ENCODE measurements at places on chromosomes 12 and 14. TPM values are rescaled to one million over a fixed set of nuclear protein-coding genes. Genes with fewer than 3 reads are reported as not detected.
A peak's percentile ranks its signal among the peaks of the same experiment; 100 is the strongest.

DNA sequence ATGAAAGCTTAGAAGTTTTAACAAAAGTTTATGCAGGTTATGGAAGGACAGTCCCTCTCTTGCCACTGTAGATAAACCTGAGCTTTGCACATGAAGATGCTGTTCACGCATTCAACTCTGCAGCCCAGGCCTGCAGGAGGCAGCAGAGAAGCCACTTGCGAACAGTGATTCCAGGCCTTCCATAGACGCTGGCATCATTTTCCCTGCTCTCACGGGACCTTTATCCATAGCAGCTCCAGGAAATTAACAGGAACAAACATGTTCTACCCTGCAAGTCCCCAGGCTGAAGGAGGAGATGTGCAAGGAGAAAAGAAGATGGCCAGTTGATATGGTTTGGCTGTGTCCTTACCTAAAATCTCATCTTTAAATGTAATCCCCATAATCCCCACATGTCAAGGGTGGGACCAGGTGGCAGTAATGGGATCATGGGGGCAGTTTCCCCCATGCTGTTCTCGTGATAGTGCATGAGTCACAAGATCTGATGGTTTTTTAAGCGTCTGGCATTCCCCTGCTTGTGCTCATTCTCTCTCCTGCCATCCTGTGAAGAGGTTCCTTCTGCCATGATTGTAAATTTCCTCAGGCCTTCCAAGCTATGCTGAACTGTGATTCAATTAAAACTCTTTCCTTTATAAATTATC, 2.0 kb downstream of the ERP27 start:
- H3K4me1 ChIP-seq = no peaks in the 10 kb centered on the region
- no peaks in the 10 kb centered on the region for H3K36me3 ChIP-seq
- no peaks in the 10 kb centered on the region for H3K27me3 ChIP-seq
- no peak overlapping the region for H3K27ac ChIP-seq

DNA sequence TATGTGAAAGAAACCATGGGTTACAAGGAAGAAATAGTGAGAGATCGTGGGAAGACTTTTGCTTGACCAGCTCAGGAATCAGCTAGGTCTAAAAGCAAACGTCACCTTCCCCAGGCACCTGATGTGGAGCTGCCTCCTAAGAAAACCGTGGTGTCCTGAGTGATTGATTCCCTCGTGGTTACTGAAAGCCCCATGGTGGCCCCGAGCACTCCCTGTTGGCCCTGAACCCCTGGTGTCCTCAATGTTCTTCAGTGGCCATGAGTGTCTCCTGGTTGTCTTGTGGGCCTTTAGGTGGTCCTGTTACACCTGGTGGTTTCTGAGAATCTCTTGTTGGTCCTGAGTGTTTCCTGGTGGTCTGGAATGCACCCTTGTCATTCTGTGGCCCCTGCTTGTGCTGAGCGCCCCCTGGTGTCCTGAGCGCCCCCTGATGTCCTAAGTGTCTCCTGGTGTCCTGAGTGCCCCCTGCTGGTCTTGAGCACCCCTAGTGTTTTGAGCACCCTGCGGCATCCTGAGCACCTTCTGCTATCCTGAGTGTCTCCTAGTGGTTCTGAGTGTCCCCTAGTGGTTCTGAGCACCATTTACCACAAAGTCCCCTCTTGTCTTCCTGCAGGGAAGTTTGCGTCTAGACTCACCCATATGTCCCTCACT, 518.7 kb downstream of the TMEM121 start:
- peak; percentile 8 for DNase-seq
- no peaks in the 10 kb centered on the region for H3K4me1 ChIP-seq
- H3K4me3 ChIP-seq = no peak overlapping the region
- no peak overlapping the region for H3K27ac ChIP-seq

The RASAL1 gene
- total RNA-seq = 5.4 TPM

DNA sequence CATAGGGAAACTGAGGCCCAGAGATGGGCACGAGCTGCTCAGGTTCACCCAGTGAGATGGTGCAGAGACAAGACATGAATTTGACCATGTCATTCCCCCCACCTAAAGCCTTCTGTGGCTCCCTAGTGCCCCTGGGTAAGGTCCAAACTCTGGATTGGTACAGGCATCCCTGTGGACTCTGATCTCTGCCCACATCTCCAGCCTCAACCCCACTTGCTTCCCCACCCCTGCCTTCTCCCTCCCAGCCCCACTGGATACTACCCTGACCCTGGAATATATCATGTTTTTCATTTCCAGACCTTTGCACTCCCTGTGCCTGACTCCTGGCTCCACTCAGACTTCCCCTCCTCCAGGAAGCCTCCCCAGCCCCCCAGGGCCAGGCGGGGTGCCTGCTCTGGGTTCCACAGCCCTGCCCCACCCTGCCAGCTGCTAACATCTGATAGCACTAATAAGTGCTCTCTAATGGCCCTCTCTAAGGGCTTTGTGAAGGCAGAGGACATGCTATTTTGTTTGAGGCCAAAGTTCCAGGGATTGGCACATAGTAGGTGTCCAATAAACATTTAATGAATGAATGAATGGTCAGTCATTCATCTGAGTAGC, 1.1 kb upstream of the SDSL start:
- H3K27ac ChIP-seq = no peak overlapping the region
- H3K27me3 ChIP-seq = no peaks in the 10 kb centered on the region
- no peak overlapping the region for H3K4me3 ChIP-seq
- H3K4me1 ChIP-seq = no peaks in the 10 kb centered on the region
- no peak for DNase-seq

The GPR65 gene
- total RNA-seq = not detected

DNA sequence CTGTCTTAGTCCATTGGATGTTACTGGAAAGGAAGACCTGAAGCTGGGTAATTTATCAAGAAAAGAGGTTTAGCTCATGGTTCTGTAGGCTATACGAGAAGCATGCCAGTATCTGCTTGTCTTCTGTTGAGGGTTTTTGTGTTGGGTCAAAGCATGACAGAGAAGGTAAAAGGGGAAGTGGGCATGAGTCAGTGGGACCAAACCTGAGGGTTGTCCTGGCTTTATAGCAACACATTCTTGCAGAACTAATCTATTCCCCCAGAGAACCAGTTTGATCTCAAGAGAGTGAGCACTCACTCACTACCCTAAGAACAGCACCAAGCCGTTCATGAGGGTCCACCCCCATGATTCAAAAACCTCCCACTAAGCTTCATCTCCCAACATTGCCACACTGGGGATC, 19.0 kb upstream of the KRAS start:
- peaks cover 4% of the 10 kb centered on the region for H3K4me1 ChIP-seq
- no peak overlapping the region for H3K4me3 ChIP-seq
- H3K36me3 ChIP-seq = no peaks in the 10 kb centered on the region
- H3K27me3 ChIP-seq = no peaks in the 10 kb centered on the region

DNA sequence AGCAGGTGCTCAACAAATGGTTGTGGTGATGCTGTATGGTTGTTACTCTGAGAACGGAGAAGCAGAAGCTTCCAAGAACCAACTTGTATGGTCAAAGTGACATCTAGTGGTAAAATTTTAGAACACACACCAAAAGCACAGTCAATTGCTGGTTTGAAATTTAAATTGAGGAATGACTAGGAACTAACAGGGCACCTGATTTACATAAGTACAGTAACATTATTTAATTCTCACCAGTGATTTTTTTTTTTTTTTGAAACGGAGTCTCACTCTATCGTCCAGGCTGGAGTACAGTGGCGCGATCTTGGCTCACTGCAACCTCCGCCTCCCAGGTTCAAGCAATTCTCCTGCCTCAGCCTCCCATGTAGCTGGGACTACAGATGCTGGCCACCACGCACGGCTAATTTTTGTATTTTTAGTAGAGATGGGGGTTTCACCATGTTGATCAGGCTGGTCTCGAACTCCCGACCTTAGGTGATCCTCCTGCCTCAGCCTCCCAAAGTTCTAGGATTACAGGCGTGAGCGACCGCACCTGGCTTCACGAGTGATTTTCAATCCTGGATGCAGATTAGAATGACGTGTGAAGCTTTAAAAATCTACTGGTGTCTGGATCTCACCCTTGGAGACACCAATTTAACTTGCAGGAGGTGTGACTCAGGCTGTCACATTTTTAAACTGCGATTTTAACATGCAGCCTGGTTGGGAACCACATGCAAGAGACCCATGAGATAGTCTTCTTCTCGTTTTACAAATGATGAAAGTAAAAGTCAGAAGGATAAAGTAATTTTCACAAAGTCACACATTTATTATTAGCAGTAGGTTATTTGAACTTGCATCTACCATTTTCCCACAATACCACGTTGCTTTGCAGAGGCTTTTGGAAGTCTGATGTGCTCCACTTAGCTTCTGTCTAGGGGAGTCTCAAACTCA, 14.1 kb upstream of the NUMB start:
- H3K36me3 ChIP-seq = no peaks in the 10 kb centered on the region
- H3K4me1 ChIP-seq = no peaks in the 10 kb centered on the region
- no peaks in the 10 kb centered on the region for H3K27me3 ChIP-seq
- H3K27ac ChIP-seq = no peak overlapping the region
- H3K4me3 ChIP-seq = no peak overlapping the region

DNA sequence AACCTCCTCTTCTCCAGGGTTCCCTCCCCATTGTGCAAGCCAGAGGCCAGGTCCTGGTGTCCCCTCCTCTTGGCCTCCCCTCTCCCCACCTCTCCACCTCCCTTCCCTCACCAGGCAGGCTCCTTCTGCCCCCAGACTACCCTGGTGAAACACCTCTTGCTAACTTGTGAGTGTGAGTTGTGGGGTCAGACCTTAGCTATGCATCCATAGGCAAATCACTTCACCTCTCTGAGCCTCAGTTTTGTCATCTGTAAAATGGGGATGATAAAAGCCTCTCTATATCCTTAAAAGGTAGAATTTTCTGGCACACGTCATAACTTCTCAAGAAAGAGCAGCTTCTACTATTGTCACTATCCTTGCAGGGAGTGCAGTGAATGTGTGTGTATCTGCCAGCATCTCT, 7.9 kb upstream of the DIO3 start:
- H3K4me3 ChIP-seq = no peak overlapping the region
- H3K27me3 ChIP-seq = peaks cover 19% of the 10 kb centered on the region
- H3K4me1 ChIP-seq = no peaks in the 10 kb centered on the region
- no peak for DNase-seq
- no peak overlapping the region for H3K27ac ChIP-seq

- peaks cover 13% of the 10 kb centered on the region for H3K4me1 ChIP-seq
- no peak for DNase-seq
- no peak overlapping the region for H3K4me3 ChIP-seq
- H3K27ac ChIP-seq = no peak overlapping the region
- no peaks in the 10 kb centered on the region for H3K27me3 ChIP-seq
- H3K36me3 ChIP-seq = no peaks in the 10 kb centered on the region
Measured at GRCh38 chr14:22338381-22338780, 250.6 kb downstream of the DAD1 start.

The DEGS2 gene
- total RNA-seq = 0.35 TPM

The TPPP2 gene
- total RNA-seq = not detected

The AQP5 gene
- 2.2 TPM for total RNA-seq

The GPR84 gene
- total RNA-seq = not detected

The C12orf54 gene
- total RNA-seq = not detected

The CELA1 gene
- total RNA-seq = not detected

The DNAI7 gene
- total RNA-seq = not detected

DNA sequence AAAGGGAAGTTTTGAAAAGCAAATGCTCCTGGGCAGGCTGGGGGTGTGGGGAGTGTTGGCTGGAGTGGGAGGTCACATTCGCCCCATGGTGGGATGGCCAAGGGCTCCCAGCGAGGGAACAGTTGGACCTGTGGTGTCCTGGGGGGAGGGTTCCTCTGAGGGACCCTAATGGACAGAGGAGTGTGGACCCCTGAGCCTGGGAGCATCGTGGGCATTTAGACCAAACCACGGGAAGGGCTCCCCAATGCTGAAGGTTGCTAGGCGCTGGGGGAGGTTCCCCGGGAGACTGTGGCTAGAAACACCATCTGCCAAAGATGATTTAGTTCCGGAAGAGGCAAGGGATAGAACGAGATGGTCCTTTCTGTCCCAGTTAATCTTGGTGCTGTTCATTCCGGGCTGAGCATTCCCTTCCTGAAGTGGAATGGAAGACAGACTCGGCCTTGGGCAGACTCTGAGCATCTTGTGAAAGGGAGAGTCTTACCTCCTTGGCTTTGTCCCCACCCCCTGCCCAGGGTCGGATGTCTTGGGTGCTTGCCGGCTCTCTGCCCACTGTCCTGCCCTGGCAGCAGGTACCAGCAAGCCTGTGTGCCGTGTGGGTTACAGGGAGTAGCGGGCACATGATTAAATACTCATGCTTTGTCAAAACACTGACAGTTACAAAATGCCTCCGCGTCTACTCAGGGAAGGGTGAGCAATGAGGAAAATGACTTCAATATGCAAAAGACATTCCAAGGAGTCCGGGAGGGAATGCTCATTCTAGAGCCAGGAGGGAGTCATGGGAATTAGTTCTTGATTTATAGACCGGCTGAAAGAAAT, 215.9 kb downstream of the CACNA1C start:
- H3K36me3 ChIP-seq = no peaks in the 10 kb centered on the region
- no peak overlapping the region for H3K4me3 ChIP-seq
- no peak for DNase-seq
- H3K27me3 ChIP-seq = no peaks in the 10 kb centered on the region
- H3K4me1 ChIP-seq = no peaks in the 10 kb centered on the region
- H3K27ac ChIP-seq = no peak overlapping the region

DNA sequence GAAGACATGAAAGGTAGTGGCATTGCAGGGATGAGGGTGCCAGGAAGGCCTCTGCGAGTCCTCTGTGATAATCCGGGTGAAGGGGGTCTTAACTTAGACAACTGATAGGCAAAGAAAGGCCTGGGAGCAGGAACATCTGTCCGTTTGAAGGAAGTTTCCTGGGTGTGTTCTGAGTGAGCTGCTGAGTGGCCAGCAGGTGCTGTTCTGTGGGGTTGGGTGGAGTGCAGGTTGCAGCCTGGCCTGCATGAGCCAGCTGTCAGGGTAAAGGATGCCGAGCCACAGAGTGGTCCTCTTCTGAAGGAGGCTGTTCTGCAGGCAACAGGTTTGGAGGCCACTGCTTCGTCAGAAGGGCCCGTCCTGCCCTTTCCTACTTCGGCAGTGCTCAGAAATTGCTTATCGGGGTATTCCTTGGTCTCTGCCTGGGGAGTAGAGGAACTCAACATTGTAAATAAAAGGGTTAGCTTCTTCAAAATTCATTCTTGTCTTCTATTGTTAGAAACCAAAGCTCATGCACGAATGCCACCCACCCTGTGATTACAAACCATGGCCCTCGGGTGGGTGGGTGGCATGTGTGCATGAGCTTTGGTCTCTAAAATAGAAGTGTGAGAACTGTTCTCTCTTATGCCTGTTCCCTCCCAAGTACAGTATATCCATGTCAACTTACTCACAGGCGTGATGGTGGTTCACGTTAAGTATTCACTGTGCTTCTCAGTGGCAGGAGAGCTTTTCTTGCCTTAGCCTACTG, 118.9 kb downstream of the CHST11 start:
- H3K4me1 ChIP-seq = no peaks in the 10 kb centered on the region
- no peak overlapping the region for H3K27ac ChIP-seq
- no peaks in the 10 kb centered on the region for H3K27me3 ChIP-seq
- no peak overlapping the region for H3K4me3 ChIP-seq

Measured in GM23338 (cell line).